ENCODE measurements at places on chromosomes 4 and X.

DNA sequence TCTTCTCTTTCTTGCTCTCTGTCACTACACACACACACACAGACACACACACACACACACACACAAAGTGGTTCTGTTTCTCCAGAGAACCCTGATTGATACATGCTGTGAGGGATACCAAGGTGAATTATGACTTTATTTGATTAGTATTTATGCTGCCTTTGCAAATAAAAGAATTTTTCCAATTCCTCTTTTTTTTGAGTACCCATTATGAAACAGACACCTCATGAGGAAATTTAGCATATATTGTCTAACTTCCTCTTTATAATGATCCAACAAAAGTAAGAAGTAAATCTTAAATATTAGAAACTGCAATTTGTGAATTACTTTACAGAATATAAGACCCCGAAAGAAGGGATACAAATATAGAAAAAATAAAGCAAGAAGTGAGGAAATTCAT is 14.3 kb upstream of the RAB28 start:
- DNase-seq, result no peak

DNA sequence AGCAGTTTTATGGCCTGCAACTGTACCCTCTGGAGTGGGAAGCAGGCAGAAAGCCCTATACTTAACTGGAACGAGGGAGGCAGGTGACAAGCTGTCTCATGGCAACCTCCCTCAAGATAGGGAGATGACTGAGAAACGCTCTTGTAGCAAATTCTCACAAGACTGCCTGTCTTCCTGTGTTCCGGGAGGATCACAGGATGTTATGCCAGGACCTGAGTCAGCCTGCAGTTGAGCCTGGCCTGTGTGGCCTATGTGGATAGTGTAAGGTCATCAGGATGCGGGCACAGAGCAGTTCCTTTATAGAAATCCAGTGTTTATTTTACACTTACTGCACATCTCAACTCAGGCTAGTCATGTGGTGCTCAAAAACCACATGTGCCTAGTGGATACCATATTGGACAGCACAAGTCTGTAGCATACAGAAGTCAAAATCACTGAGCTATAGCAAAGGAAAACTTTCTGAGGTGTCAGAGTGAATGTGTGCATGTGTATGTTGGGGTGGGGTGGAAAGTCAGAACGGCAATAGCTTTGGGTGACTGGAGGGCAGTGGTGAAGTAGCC is 25.2 kb downstream of the TAF7L start:
- no peak for DNase-seq

- DNase-seq, result no peak
These were observed 35.2 kb upstream of the MSX1 start for GRCh38 chr4:4824232-4824631.

GRCh38 chr4:82648356-82648755 is 86.6 kb upstream of the TMEM150C start:
- DNase-seq, result no peak

DNA sequence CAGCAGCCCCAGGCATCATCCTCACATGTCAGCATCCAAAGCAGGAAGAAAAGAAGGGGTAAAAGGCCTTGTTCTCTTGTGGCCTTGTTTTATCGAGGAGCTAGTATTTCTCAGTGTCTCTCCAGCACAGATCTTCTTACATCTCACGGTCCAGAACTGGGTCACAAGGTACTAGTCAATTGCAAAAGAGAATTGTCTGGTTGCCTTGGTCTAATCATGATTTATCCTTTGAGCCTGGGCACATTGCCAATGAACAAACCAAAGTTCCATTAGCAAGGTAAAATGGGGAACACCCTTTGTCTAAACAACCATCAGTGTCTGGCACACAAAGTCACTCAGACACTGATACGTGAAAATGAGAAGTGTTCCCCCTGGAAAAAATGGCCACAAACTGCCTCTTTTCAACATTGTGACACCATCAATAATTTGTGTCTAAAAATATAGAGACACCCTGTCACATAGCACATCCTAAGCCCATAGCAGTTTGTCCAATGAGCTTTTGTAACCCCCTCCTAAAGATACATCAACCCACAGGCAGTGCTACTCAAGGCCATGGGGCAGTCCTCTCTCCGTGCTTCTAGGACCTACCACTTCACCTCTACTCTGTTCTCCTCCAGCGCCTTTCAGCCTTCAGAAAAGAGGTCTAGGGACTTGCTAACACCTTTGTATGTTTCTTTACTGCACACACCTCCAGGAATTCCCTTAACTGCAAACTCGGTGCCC is 534.4 kb downstream of the MID1IP1 start:
- DNase-seq, result no peak

DNA sequence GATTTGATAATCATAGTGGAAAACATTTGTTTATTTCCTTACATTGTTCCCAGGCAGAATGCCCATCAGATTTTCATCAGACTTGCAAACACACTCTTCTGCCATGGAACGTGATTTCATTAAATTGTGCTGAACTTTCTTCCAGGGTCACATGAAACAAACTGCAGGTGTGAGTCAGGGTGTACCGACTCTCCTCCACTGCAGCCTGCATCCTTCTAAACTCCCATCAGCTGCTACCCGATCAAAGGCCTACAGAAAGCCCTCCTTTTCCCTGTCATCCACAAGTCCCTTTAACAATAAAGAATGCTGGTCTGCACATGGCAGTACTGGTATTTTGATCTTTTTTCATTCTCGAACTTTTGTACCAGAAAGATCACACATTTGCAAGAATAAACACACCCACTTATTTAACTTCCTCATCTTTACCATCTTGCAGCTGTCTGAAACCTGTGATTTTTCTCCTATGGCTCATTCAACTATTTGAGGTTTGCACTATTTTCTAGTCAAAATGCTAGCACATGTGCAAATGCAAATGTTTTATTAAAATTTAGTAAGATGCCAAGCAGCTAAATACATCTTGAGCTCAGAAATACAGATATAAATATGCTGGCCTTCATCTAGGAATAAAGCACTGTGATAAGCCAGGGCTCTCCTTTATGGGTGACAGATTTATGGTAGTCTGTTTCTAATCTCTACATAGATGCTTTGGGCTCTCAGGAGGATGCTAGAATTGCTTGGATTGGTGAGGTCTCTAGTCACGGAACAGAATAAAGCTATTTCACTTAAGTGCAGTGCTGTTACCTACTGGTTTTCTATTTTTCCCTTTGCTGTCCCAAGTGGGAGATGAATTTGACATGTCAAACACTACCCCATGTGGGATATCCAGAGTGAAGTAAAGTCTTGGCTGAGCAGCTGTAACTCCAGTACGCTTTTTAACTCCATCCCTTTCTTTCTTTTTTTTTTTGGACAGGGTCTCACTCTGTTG is 25.8 kb upstream of the ARHGAP24 start:
- DNase-seq, result no peak

- no peak for DNase-seq
These were observed 30.4 kb downstream of the COX7B2 start for GRCh38 chr4:46878641-46879040.

GRCh38 chrX:153688071-153688470 is 345 bp downstream of the SLC6A8 start:
- DNase-seq, result no peak

GRCh38 chr4:120011725-120012124 is 54.9 kb downstream of the MAD2L1 start:
- no peak for DNase-seq

DNA sequence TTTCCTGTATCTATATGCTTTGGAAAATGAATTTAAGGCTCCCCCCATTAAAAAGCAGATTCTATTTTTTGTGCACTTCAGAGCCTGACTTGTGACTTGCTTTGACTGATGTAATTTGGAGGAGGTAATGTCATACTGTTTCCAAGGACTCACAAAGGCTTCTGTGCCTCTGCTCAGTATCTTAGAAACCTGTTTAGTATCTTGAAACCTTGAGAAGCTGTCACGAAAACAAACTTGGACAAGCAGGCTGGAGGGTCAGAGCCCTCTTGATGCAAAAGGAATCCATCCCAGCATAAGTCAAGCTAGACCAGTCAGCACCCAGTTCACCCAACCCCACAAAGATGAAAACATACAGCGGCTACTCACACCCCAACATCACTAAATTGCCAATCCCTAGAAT is 560.0 kb upstream of the PCDH7 start:
- no peak for DNase-seq

DNA sequence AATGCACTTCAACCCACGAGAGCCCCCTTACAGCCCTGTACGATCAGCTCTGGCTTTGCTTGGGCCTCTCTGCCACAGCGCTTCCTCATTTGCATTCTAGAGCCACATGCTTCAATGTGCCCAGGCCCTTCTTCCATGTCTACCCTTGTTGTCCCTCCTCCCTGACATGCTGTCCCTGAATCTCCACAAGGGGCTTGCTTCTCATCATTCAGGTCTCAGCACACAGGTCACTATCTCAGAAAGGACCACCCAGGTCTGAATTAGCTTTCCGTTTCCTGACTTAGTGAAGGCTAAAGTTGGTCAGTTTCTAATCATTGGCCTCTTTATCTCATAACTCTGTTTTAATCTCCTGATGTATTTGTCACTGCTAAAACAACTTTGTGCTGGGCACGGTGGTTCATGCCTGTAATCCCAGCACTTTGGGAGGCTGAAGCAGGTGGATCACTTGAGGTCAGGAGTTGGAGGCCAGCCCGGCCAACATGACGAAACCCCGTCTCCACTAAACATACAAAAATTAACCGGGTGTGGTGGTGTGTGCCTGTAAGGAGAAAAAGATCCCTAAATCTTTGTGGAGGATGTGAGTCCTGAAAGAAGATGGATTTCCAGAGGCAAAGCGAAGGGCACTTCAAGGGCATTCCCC is 17.9 kb upstream of the SLC34A2 start:
- DNase-seq, result no peak

GRCh38 chr4:118760493-118760892 is 75.3 kb downstream of the METTL14 start:
- DNase-seq, result no peak

GRCh38 chr4:185847352-185848097 is 35.5 kb upstream of the SORBS2 start:
- DNase-seq, result no peak

DNA sequence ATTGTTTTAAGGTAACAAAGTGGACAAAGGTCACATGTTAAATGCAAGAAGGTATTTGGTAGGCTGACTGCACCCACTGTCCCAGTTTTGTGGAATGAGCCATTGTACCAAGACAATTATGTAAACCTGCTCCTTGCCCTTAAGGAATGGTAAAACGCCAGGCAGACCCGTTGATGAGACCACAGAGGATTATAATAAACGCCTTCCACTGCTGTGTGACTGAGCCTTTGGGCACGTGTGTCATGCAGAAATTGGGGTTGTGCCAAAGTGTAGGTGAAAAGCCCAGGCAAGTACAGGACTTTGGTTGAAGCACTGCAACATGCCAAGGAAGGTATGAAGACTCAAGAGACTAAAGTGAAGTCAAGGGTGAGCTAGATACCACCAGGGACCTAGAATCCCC is 59.7 kb downstream of the LRRC66 start:
- no peak for DNase-seq

DNA sequence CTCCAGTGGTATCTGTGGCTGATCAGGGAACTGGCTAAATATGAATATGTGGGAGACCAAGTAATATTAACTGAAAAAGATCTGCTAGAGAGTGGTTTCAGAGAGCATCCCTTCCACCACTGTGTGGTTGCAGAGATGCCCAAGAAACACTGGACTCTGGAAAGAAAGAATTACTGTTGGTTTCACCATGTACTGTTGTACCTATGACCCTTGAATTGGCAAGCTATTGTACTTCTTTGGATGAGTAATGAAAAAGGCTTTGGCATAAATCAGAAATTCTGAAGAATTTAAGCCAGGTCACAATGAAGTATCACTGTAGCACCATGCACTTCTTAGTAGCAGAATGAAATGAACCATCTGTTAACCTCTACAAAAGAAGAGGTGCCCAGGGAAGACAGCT is 134.4 kb upstream of the INTU start:
- no peak for DNase-seq

DNA sequence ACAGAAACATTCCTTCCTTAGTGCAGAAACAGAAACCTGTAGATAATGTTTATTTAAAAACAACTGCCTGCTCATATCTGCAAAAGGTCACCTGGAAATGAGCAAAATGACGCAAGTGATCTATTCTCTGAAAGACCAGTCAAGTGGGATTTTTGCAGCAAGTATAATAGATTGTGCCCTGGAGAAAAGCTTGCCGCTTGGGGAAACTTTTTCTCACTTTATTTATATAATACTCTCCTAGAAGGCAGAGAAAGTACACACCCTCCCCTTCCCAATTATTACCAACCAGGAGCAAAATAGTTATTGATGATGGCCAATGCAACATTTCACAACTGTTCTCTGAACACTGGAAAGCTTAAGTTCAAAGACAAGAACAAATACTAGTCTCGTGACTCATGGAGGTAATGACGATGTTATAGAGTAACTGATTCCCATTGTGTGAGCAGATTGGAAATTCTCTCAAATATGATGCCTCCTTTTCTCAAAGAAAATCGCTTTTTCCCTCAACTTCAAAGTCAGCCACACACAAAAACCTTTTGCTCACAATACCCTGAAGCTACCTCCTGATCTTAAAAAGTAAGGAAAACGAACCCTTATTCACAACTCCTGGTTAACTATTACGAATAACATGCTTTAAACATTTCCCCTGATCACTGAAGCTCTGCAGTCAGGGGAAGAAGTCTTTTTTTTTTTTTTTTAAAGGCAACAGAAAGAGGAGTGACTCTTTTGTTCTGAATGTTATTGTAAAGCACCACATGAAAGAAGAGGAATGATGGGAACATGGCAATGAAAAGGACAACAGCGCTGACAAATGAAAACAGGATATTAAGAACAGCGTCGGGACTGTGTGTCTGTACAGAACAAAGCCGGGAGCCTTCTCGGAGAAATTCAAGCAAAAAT is 41.0 kb downstream of the MID1 start:
- DNase-seq, result no peak

- DNase-seq, result no peak
These were observed 55.2 kb upstream of the MID1IP1 start for GRCh38 chrX:38746102-38746501.

DNA sequence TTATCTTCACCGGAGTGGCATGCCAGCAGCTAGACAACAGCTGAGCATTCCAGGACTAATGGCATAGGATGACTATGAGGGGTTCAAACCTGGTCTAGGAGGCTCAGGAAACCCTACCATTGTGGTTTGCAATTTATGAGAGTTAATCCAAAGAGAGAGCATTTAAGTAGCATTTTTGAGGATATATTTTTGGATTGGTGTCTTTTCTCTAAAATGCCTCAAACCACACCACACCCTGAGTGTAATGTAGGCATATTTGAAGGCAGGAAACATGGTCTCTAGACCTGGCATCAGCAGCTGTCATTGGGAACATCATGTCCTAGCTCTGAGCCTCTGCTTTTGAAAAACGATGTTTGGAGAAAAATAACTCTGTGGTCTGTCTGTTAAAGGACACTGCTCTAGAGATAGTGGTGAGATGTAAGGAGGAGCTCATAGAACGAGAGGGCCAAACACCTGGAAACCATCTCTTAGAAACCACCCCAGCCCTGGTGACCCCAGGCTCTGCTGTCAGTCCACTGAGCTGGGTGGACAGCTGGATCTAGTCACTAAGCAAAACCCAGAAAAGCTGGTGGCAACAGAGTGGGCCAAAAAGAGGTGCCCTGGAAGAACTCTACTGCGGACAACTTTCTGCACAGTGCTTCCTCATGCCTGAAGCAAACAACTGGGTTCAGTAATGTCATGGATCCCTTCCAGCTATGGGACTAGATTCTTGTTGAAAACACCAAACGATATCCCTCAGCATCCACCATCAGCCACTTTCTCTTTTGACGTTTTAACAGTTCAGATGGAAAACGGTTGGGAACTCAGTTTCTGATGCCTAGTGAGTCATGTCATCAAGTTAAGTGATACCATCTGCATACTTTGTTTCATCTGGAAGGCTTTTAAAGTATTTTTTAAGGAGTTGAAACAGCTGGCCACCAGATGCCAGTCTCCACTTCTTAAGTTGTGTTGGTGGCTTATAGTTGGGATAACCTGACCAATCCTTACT is 100.2 kb upstream of the C1QTNF7 start:
- no peak for DNase-seq

GRCh38 chrX:108731153-108731552 is 5.2 kb downstream of the IRS4 start:
- DNase-seq, result no peak

All from stimulated activated CD4-positive, alpha-beta T cell treated with anti-CD3 and anti-CD28 coated beads, TNF-alpha, amount 100 ng/mL, for 4 hours (primary cell).